ENCODE measurements at places on chromosomes 7 and 10.

DNA sequence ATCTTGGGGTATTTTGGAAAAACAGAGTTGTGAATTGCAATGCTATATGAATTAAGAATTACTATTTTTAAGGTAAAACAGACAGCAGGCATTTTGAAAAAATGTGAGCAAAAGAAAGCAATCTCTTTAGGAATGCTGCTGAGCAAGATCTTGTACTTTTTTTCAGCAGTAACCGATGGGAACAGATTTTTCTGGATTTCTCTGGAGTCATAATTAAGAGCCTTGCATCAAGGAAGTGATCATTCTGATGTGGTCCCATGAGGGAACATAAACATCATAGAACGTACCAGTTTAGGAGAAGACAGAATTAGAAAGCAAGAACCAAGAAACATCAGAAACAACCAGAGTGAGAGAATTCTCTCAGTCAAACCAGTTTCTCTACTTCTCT, 157.0 kb upstream of the AGR3 start:
- DNase-seq = no peak

DNA sequence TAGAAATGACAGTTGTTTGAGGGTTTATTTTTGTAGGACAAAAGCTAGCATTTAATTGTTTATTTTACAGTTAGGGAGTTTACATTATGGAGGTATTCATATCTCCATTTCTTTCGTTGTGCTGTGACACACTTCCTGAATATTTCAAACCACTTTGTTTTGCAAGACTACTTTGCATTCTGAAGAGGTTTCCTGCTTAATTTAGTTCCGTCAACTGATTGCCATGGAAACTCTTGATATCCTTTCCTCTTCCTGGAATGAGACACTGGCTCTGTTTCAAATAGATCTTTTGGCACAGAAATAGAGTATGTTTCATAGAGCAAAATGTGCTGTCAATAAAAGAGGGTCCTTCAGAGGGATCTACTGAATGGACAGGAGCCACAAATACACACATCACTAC, 159.5 kb upstream of the AGR3 start:
- peak; percentile 54 for DNase-seq

DNA sequence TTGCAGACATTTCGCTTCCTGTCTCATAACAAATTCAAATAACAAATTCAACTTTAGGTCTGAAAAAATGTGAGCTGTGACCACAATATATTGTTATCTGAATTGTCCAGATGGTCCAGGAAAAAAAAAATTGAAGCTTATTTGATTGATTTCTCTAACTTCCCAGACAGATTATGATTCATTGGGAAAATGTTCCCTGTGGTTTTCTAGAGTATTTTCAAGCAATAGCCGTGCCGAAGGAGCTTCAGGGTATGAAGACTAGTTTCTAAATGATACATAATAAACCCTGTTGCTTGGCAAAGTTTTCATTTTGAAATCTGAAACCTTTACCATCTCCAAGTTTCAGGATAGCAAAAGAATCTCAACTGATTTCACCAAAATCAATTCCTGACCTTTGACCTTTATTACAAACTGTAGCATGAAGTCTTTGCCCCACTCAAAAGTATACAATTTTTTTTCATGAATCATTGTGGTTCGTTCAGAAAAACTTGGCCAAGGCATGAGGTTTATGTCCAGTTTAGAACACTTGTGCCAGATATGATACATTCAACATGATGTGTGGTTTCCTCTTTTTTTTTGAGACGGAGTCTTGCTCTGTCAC, 109.9 kb downstream of the JCAD start:
- DNase-seq = peak; percentile 66

DNA sequence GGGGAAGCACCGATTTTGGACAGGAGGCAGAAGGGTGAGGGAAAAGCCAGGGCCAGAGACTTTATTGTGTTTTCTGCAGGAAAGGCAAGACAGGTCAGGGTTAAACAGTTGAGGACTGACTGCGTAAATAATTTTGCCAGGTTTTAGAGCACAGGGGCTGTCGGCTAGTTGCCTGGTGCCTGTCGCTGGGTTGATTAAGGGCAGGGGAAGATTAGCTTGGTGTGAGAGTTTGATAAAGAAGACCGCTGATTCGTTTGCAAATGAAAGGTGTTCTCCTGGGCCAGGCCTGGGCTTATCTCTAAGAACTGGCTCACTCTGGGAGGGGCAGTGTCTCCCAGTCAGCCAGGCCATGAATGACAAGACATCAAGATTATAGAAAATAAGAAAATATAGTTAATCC, 75.6 kb downstream of the SLC37A3 start:
- no peak for DNase-seq

GRCh38 chr10:109166935-109167334, 756.4 kb downstream of the XPNPEP1 start:
- peak; percentile 10 for DNase-seq

DNA sequence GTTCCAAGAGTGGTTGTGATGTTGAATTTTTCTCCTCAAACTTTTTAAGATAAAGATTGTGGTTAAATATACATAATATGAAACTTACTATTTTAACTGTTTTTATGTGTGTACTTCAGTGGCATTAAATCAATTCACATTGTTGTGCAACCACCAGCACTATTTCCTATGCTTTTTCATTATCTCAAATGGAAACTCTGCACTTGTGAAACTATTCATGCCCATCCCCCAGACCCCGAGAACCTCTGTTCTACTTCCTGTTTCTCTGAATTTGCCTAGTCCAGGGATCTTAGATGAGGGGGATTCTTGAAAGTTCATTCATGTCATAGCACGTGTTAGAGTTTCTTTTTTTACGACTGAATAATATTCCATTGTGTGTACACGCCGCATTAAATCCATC, 67.0 kb downstream of the WDR37 start:
- no peak for DNase-seq

- DNase-seq = peak; percentile 55
Measured at GRCh38 chr10:86958901-86959736, 720 bp downstream of the SNCG start.

DNA sequence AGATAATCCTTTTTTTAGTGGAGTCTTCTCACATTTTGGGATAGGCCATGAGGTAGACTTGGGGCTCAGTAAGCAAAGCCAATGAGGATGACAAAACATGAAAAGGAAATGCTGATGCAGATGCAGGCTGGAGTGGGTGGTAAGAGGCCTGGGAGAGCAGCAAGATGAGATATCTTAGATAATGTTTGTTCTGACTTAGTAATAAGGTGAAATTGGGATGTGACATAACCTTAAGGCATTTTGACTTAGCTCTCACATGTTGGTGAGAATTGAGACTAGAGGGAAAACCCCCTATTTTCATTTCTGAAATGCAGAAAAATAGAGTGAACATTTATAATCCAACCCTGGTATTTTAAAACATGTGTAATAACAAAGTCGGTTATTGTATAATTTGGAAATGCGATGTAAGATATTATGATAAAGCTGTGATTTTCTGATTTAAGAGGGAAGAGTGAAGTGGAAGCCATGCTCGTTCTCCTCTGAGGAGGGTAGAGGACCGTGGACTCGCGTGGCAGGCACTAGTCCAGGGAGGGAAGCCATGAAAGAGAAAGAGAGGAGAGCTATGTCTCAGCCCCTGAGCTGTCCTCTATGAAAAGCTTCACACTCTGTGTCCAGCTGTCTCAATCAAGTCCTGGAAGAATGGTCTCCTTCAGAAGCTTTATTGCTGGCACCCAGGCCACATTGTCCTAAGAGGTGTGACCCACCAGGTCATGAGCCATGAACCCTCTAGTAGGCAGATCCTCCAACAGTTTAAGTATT, 57.3 kb downstream of the ST7 start:
- no peak for DNase-seq

- no peak for DNase-seq
Measured at GRCh38 chr10:77041636-77042258, 595.9 kb downstream of the KCNMA1 start.

DNA sequence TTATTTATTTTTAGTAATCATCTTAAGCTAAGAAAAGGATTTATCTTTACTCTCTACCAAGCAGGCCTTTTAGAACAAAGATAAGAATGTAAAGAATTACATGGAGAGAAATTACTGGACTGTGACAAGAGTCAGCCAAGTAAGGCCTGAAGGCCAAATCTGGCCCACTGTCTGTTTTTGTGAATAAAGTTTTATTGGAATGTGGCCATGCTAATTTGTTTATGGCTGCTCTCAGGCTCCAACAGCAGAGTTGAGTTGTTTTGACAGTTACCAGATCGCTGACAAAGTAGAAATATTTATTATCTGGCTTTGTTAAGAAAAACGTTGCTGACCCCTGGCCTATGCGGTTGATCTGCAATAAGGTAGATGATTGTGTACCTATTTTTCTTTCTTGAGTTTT, 6.1 kb downstream of the ARID5B start:
- DNase-seq = no peak

DNA sequence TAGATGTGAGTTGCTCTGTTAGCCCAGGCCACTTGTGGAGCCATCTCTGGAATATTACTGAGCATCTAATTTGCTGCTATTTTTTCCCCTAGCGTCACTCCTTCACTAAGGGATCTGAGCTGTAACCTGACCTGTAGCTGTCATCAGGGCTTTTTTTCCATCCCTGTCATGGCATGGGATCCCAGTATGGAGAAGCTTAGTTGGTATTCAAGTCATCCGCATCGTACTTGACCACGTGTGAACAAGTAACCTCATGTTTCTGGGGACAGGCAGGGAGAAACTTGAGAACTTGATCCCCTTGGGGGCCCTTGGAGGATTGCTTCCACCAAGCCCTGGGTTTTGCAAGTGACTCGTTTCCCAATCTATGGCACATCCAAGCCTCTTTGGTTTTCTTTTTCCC, 474.4 kb upstream of the GALNT17 start:
- DNase-seq = no peak

GRCh38 chr10:5622186-5622960, 44.0 kb downstream of the ASB13 start:
- no peak for DNase-seq

DNA sequence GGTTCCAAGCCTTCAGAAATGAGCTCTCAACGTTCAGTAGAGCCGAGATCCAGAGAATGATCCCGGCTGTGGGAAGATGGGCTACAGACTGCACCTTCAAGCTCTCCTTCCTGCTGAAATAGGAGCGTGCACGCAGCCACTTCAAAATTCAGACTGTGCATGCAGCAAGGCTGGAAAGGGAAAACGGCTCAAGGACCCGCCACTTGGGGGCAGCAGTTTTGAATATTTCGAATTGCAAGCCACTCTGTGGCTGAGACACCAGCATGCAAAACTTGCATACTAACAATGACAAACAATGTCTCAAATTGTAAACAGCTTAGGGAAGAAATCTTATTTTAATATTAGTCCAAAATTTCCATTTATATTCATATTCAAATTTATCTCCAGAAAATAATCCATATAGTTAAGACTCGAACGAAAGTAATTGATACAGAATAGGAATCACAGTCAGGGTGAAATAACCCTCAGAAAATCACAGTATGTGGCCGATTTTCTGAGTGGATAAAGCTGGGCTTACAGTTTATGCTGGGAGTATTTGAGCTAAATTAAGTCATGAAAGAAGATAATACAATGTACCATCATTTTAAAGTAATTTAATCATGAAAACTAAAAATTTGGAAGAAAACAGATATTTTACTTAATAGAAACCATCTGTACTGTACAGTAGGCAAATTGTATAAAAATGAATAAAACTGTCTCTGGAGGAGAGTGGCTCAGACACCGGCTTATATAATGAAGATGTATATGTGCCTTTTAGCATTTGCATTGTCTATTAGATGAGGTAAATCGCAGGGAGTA, 137.9 kb upstream of the MKI67 start:
- peak; percentile 49 for DNase-seq

DNA sequence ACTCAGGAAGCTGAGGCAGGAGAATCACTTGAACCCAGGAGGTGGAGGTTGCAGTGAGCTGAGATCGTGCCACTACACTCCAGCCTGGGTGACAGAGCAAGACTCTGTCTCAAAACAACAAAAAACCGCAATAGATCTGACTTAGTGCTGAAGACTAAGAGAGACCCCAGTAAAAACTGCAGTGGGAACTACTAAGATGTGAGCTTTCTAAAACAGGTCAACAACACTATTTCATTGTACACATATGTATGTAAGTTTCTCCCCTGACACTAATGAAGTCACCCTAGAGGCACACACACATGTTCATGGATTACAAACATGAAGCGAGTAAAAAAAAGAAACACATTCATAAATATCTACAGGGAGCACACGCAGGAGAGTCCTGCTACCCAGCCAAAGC, 68.3 kb downstream of the PDE1C start:
- no peak for DNase-seq

DNA sequence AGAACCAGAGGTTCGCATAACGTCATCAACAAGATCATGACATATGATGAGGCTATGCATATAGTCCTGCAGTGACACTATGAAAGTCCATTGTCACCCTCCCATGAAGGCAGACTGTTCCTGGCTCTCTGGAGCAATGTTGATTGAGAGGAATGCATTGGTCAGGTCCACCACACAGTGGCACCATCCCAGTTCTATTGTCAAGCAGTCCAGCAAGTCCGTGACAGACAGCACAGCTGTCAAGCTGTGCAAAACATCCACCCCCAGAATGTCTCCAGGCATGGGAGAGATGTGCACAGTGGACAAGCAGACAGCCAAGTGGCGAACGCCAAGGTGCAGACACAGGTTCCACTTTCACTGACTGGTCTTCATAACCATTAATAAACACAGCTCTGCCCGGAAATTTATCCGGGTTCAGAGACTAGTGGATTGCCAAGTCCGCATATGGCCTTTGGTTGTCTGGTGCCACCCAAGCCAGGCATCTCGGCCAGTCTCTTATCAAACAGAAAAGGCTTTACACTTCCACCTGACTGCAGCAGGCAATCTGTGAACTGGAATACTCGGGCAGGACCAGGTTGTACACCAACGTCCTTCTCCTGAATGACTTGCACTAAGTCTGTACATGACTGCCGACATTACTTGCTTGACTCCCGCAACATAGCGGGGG, 7.2 kb downstream of the RNF133 start:
- DNase-seq = no peak

DNA sequence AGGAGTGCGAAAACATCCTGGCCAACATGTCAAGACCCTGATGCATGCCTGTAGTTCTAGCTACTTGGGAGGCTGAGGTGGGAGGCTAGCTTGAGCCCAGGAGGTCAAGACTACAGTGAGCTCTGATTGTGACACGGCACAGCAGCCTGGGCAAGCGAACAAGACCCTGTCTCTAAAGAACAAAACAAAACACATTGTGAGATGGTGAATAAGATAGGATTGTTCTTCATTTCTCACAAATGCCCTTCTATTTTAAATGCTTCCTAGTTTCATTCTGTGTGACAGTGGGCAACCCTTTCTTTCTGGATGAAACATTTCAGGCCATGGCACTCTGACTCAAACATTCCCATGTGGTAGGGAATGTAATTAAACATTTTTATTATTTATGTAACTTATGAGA, 13.5 kb downstream of the EFCAB10 start:
- DNase-seq = no peak

DNA sequence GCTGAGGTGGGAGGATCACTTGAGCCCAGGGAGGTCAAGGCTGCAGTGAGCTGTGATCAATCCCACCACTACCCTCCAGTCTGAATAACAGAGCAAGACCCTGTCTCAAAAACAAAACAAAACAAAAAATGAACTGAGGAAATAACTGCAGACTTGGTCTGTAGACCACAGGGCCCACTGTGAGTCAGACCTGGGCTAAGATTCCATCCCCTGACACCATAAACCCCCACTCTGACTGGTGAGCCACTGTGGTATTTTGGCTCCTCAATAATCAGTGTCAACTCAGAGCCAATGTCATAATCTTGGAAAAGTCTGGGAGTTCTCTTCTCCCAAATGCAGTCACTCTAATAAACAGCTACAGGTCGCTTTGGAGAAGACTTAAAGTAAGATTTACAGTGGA, 24.0 kb upstream of the ERCC6 start:
- DNase-seq = no peak

Measured in AG08396 (cell line).